ENCODE measurements at places on chromosomes 11 and 22.
A peak's percentile ranks its signal among the peaks of the same experiment; 100 is the strongest.

- no peak for DNase-seq
These were observed 83.9 kb upstream of the EED start for GRCh38 chr11:86160541-86161149.

- DNase-seq, result no peak
These were observed 54.1 kb upstream of the UBASH3B start for GRCh38 chr11:122601141-122602125.

DNA sequence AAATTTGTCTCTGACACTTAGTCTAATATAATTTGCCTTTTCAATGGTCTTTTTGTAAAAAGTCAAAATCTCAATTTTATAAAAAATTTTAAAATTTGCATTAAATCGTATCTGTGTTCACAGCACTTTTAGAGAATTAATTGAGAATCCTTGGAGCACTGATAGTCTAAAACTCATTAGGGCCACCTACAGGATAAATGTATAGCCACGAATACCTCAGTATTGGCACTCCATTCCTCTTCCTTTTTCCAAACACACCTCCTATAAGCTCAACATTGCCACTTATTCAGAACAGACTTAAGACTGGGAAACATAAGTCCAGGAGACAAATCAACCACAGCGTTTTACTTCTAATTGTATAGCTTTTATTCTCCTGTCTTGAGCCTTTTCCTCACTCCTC lies 776.0 kb upstream of the ARHGAP42 start:
- no peak for DNase-seq

DNA sequence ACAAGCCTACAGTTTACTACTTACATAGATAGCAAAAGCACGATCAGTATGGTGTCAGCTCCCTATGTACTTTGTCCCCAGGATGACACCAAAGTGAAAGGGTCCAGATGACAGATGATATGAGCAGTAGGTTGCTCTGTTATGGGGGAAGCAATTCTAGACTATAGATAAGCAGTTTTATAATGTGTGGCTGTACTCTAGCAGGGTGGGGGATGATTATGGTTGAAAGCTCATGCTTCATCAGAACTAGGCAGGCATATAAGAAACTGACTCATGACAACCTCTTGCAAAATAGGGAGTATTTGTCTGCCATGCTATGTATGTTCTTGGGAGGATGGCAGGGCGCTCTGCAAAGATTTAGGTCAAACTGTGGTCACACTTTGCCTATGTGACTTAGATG lies 158.2 kb upstream of the ZBED5 start:
- DNase-seq, result no peak

DNA sequence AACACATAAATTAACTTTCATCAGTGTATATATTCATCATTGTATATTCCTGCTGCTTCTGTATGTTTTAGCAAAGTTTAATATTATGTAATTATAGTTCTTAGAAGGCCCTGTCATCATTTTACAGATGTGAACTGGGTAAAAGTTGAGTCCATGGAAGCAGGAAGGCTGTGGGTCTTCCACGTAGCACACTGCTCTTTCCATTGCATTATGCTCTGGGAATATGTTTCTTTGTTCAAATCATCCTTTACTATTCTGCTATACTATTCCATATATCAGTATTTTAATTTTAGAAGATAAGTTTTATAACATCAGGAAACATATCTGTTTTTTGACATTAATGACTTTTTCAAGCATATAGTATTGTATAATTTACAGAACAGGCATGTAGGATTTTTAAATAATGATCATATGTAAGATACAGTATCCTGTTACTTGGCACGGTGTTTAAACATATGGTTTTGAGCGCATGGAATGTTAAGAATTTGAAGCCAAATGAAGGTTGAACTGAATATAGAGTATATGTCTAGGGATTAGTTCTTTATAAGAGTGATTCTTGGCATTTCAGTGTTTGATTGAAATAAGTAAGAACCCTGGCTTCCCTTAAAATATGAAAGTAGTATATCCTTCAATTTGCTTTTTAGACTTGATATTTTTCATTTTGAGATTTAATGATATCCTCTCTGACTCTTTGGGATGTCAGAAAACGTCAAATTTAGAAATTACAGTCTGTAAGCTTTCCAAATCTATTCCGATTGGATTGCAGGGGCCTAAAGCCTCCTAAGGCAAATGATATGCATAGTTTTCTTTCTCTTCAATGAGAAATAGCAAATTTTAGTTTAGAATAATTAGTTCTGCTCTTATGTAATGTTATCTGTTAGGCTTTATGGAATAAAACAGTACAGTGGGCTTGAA lies 8.6 kb downstream of the CCDC81 start:
- DNase-seq, result no peak

- no peak for DNase-seq
These were observed 59.9 kb downstream of the APIP start for GRCh38 chr11:34856251-34856650.

DNA sequence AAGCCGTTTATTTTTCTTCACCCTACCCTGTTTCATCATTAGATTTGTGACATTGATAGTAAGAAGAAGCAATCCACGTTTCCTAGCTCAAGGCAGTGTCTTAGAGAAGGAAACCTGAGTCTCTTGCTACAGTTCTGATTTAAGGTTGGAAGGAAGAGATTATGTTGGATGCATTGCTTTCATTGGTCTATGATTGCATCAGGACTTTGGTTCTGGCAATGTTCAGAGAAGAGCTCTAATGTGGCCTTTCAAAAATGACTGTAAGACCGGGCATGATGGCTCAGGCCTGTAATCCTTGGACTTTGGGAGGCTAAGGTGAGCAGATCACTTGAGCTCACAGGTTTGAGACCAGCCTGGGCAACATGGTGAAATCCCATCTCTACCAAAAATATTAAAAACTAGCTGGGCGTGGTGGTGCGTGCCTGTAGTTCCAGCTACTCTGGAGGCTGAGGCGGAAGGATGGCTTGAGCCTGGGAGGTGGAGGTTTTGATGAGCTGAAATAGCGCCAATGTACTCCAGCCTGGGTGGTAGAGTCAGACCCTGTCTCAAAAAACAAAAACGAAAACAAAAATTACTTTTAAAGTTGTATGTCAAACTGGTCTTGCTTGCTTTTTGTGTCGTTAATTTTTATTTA lies 4.1 kb downstream of the NUCB2 start:
- DNase-seq, result no peak

- no peak for DNase-seq
These were observed 3.9 kb downstream of the FERMT3 start for GRCh38 chr11:64210301-64211020.

- DNase-seq, result no peak
These were observed 43.0 kb upstream of the RTL6 start for GRCh38 chr22:44540756-44541670.

GRCh38 chr11:79021601-79022000 lies 419.2 kb downstream of the TENM4 start:
- no peak for DNase-seq

GRCh38 chr11:104841973-104842525 lies 56.2 kb downstream of the CASP12 start:
- no peak for DNase-seq

GRCh38 chr11:70153133-70153727 lies 49.9 kb upstream of the FADD start:
- no peak for DNase-seq

- no peak for DNase-seq
These were observed 47.5 kb upstream of the AQP11 start for GRCh38 chr11:77542296-77542695.

GRCh38 chr11:85759915-85760314 lies 51.0 kb downstream of the SYTL2 start:
- no peak for DNase-seq

DNA sequence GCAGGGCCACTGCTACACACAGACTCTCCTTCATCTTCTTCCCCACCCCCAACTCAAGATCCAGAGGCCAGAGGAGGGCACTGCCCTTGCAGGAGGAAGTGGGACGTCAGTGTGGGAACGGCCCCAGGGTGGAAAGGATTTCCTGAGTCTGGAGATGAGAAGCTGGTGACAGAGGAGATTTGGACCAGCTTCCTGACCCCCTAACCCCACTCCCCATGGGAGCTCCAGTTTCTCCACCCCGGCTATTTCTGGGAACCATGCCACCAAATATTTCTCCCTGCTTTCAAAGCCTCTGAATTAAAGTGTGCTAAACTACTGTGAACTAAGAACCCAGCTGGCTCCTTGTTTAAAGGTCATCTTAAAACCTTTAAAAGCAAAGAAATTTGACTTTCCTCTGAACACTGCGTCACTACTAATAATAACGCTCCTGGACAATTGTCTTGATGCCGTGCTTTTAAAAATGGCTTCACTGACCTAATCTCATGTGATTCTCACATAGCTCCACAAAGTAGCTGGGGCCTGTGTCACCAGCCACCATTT lies 46.6 kb downstream of the CWC15 start:
- DNase-seq, result no peak

DNA sequence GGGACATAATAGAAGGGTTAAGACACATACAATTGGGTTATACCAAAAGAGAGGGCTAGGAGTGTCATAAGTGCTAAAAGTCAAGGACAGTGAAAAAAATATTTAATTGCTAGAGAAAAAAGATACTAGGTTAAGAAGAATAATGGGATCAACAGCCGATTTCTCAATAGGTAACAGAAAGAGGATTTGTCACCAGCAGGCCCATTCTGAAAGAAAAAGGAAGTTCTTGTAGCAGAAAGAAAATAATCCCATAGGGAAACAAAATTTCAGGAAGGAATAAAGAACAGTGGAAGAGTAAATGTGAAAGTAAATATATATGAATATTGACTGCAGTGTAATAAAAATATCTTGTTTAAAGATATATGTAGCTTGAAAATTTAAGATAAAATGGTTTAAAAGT lies 43.3 kb upstream of the ADORA2A start:
- DNase-seq, result no peak

DNA sequence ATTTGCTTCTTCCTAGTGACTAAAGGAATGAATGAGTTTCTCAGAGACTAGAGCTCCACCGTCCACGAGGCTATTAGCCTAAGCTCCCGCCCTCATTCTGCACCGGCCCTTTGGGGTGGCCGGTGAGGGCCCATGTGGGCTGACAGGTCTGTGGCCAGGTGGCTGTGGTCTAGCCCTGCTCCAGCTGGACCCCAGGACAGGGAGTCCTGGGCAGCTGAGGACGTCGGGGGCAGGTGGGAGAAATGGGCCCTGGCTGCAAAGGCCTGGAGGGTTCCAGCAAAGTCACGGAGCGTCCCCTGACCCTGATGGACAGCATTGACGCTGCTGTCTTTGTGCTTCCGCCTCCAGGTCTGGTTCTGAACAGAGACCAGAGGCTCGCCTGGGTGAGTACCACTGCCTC lies 12.2 kb downstream of the SERHL2 start:
- DNase-seq, result no peak

- DNase-seq, result no peak
These were observed 62.6 kb upstream of the PRSS23 start for GRCh38 chr11:86737737-86738136.

DNA sequence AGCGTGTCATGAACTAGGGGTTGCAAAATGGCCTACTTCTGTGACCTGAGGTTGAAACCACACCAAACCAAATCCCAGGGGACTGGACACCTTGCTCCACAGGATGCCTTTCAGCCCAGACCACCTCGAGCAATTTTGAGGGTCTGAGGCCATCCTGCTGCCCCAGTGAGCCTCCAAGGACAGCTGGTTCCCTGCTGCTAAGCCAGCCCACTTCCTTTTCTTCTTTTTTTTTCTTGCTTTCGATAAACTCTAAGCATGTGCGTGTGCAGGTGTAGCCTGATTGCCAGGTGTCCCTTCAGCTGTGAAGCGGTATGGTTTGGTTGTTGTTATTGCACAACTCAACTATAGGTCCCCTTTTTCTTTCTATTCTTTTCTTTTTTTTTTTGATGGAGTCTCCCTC lies 2.7 kb downstream of the CRYBB1 start:
- DNase-seq, result no peak

- DNase-seq, result no peak
These were observed 14.9 kb upstream of the SEC14L3 start for GRCh38 chr22:30486661-30487115.

DNA sequence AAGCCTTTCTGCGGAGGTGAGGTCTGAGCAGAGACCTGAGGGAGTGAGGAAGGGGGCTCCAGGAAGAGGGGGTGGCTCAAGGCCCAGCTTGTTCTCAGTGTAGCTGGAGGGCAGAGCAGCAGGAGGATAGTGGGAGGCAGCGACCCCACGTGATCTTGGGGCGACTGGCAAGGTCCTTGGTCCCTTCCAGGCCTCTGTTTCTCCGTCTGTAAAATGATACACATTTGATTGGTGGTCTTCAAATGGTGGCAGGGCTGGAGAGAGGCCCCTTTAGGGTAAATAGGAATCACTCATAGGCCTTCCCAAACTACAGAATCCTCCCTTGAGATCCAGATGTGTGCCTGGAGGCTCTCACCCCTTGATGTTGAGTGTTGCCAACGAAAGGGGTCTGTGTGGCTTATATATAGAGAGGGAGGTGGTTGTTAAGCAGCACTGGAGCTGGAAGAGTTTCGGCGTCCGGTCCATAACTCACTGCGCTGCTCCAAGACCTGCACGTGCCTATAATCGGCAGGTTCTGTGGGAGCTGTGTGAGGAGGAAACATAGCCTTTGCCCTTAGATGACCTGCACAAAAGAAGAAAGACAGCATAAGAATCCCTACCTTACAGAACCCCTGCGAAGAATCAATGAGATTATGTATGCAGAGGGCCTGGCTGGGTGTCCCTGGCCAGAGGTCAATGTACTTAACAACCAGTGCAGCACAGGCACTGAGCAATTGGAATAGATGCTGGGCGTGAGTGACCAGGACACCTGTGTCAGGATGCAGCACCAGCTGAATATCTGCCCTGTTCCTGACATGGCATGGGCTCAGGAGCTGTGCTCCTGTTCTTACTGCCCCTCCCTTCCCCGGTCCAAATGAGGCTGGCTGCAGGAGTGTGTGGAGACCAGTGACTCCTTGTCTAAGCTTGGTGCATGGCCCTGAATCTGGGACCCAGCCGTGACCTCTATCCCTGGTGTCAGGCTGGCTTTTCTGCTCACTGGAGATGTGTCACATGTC lies 28.7 kb downstream of the OTOG start:
- DNase-seq, result no peak

GRCh38 chr11:75023446-75024067 lies 34.8 kb downstream of the NEU3 start:
- no peak for DNase-seq

GRCh38 chr11:122264121-122264520 lies 148.1 kb upstream of the BLID start:
- no peak for DNase-seq

GRCh38 chr11:10314199-10315072 lies 9.6 kb downstream of the ADM start:
- peak; percentile 9 for DNase-seq

- no peak for DNase-seq
These were observed 46.9 kb downstream of the C22orf31 start for GRCh38 chr22:29014773-29015172.

DNA sequence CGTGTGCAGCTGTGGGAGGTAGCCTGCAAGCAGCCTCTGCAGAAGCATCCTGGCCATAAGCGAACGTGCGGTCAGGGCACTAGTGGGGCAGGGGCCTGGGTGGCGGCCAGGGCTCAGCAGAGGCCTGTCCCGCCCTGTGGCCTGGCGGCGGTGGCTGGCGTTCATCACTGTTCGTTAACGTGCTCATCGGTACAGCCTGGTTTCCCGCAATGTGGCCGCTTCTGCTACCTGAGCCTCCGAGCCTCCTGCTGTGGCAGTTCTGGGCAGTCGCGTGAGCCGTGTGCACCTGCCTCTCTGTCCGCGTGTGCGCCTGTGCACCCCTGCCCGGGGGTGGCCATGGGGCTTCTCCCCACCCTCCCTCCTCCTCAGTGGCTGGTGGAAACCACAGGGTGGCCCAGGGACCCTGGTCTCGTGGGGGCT lies 117.9 kb downstream of the KCNQ1OT1 start:
- DNase-seq, result no peak

GRCh38 chr11:32549611-32550187 lies 33.9 kb upstream of the EIF3M start:
- DNase-seq, result no peak
